Regular cardiac myocyte (primary cell): ENCODE measurements at places on chromosomes 3 and 15. TPM values are rescaled to one million over a fixed set of nuclear protein-coding genes. Genes with fewer than 3 reads are reported as not detected.

Gene SCAANT1
- not detected in 2 replicates for total RNA-seq

Gene ROPN1B
- not detected in 2 replicates for total RNA-seq

Gene C3orf22
- not detected in 2 replicates for total RNA-seq

Gene HDC
- total RNA-seq = not detected in 2 replicates

Gene DISP2
- under 0.01 and 0.19 TPM in 2 replicates for total RNA-seq

Gene RPP14
- total RNA-seq = 11.0 and 19.0 TPM in 2 replicates

Gene PLA2G4D
- total RNA-seq = under 0.01 TPM in 1 of 2 replicates, not detected in the other

Gene EIF3J
- 31.6 and 74.4 TPM in 2 replicates for total RNA-seq

Gene FBXW12
- total RNA-seq = 0.28 TPM in 1 of 2 replicates, not detected in the other

Gene KBTBD13
- not detected in 2 replicates for total RNA-seq

Gene ARGFX
- total RNA-seq = not detected in 2 replicates

Gene TIGIT
- under 0.01 TPM in 2 replicates for total RNA-seq

Gene UMPS
- 35.0 and 56.4 TPM in 2 replicates for total RNA-seq

Gene CLSTN2
- total RNA-seq = 1.3 and 1.4 TPM in 2 replicates

Gene RAMAC
- total RNA-seq = 35.1 and 36.6 TPM in 2 replicates

Gene OR5K4
- not detected in 2 replicates for total RNA-seq

Gene AADACL2
- not detected in 2 replicates for total RNA-seq

Gene GRK7
- not detected in 2 replicates for total RNA-seq

Gene TRPM1
- under 0.01 TPM in 1 of 2 replicates, not detected in the other for total RNA-seq

Gene CLDN1
- total RNA-seq = 0.38 and 2.0 TPM in 2 replicates

Gene DUOX2
- under 0.01 TPM in 1 of 2 replicates, not detected in the other for total RNA-seq

Gene ATOSA
- total RNA-seq = 10.9 and 15.2 TPM in 2 replicates

Gene TM4SF4
- 0.38 and 4.8 TPM in 2 replicates for total RNA-seq

Gene SLC24A5
- not detected in 2 replicates for total RNA-seq

Gene SRGAP3
- total RNA-seq = 2.5 and 9.3 TPM in 2 replicates

Gene MFGE8
- 51.6 and 198 TPM in 2 replicates for total RNA-seq

Gene PIAS1
- 8.4 and 12.4 TPM in 2 replicates for total RNA-seq

Gene GATA2
- 0.85 and 3.6 TPM in 2 replicates for total RNA-seq

Gene FMN1
- 0.58 and 0.85 TPM in 2 replicates for total RNA-seq

Gene SAMMSON
- total RNA-seq = 0.28 TPM in 1 of 2 replicates, not detected in the other

Gene ATG7
- 96.4 and 121 TPM in 2 replicates for total RNA-seq

Gene SH2D7
- not detected in 2 replicates for total RNA-seq

Gene TEX55
- total RNA-seq = not detected in 2 replicates

Gene LRRC3B
- not detected in 2 replicates for total RNA-seq

Gene ANKDD1A
- total RNA-seq = 0.38 and 2.3 TPM in 2 replicates

Gene CHRNA7
- total RNA-seq = 0.19 and 0.28 TPM in 2 replicates

Gene CADPS
- total RNA-seq = 0.85 TPM in 1 of 2 replicates, not detected in the other

Gene PPP1R14D
- not detected in 2 replicates for total RNA-seq

Gene DENND6A
- 16.9 and 19.2 TPM in 2 replicates for total RNA-seq
